ENCODE measurements at places on chromosomes 7 and 10.

DNA sequence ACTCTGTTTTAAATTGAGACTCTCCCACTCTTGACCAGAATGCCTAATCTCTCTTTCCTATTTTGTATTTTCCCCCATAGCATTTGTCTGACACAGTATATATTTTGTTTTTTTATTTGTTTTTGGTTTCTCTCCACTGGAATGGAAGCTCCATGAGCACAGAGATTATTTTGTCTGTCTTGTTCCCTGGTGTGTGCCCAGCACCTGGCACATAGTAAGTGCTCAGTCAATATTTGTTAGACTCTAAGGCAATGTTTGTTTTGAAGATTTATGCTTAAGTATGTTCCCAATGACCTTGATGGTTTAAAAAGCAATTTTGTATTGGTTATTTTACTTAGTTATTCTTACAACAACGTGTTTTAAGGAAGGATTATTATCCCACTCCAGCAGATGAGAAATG is 201.8 kb downstream of the DYNC1I1 start:
- DNase-seq, result no peak

GRCh38 chr10:97065686-97066660 is 119.8 kb downstream of the SLIT1 start:
- no peak for DNase-seq

GRCh38 chr10:48714088-48714487 is 29.4 kb downstream of the WDFY4 start:
- DNase-seq, result no peak

DNA sequence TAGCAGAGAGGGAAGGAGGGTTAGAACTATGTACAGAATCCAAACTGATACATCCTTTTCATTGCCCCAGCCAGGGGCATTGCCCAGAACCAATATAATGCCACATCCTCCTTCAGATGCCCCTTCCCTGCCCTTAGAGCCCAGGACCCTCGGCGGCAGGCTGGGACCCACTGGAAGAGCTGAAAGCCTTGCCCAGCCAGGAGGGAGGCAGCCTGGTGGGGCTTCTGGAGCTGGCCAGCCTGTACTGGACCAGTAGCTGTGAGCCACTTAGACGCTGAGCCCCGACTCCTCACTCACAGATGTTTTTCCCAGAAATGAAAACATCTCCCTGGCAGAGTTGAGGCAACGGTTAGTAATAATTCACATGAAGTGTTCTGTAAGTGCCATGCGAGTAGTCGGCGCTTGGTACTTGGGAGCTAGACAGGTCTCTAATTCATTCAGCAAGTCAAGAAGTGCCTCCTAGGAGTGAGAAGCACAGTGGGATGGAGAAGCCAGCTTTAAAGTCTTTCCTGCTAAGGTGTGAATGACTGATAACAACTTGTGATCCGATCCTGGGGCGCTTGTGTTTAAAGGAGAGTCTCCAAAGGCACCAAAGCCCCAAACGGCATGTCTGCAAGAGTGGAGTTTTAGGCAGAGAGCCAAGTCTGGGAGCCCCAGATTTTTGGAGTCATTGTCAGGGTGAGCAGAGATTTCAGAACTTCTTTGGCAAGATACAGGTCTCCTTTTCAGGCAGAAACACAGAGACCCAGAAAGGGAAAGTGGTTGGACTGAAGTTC is 9.8 kb downstream of the VSIR start:
- peak; percentile 4 for DNase-seq

DNA sequence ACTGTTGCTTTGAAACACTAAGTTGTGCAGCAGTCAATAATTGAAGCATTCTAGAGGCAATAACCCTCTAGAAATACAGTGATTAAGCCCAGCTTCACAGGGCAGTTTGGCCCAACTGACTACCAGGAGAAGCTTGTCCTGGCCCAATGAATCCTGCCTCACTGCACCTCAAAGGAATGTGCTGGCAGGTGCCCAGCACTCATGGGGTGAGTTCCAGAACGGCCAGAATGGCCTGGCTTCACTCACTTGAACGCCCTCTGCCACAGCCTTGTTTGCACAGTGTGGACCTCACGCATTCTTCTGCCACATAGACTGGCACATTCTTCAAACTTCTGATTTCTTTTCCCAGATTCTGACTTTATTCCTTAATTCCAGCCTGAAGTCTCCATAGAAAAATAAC is 6.6 kb upstream of the ITIH2 start:
- no peak for DNase-seq

DNA sequence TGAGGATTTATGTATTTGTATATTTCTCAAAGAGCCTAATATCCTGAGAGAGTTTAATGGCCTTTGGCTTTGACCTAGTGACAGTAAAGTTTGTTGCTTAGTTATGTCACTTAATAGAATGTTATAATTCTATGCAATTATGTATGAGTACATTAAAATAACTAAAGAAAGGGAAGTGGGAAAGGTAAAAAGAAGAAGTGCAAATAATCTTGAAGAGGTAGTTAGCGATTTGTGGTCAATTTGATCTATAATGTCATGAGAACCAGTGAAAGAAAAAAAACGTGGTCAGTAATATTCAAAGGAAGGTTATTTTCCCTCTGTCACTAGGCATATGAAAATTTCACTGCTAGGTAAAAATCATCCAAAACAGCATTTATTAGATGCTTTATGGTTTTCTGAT is 143.4 kb upstream of the LSM8 start:
- DNase-seq, result no peak

DNA sequence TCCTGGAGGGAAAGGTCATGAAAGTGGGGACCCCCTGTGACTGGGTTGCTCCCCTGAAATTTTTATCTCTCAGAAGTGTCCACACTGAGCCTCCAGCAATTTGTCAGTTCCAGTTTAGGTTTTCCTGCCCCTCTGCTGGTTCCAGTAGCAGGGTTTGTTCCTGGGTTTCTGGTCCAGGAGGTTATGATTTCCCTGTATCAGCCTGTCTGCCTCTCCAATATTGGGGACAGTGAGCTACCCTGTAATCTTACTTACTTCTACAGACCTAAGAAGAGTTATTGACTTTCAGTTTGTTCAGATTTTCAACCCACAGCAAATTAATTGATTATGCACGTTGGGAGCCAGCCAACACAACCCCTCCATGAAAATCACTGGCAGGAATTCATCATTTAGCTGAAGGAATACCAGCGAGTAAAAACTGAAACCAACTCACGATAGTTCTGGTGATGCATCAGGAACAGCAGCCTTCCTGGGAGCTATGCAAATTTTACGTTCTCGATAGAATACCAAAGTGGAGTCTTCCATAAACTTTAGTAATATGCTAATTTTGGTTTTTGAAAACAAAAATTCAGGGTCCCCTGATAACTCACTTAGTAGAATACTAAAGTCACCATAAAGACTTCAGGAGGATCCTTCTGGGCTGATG is 31.3 kb upstream of the IL15RA start:
- DNase-seq, result no peak

DNA sequence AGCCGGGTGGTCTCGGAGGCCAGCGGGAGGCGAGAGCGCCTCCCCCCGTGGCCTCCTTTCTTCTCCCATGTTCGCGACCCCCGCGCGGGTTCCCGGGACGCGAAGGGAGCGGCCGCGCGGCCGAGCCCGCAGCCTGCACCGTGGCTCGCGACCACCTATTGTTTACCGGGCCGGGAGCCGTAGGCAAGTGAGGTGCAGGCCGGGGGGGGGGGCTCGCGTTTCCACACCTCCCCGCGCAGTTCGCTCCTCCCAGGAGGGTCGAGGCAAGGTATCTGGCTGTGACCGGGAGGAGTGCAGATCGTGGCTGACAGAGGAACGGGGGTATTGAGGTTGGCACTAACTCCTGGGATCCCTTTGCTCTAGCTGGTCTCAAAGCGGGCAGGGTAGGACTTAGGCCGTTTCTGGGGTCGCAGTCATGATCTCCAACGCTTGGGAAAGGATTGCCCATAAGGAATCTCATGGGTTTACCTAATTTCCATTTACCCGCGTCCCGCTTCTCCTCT is 734 bp downstream of the PTPN12 start:
- DNase-seq, result no peak

- DNase-seq, result no peak
Measured at GRCh38 chr7:20038676-20039075, 178.5 kb downstream of the MACC1 start.

- no peak for DNase-seq
Measured at GRCh38 chr7:14761510-14762296, 140.8 kb downstream of the DGKB start.

DNA sequence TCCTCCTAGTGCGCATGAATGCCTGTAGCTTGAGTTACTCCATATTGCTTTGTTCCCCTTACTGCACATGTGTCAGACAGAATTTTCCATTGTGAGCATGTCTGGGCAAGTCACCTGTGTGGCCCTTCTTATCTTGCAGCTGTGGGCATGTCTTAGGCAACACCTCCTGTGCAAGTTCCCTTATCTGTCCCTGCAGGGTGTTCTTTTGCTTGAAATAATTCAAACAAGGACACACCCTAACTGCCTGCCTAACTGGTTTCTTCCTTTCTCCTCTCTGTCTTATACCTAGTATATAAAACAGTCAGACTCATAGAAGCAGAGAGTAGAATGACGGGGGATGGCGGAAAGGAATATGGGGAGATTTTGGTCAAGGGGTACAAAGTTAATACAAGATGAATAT is 421.1 kb upstream of the SORCS1 start:
- no peak for DNase-seq

DNA sequence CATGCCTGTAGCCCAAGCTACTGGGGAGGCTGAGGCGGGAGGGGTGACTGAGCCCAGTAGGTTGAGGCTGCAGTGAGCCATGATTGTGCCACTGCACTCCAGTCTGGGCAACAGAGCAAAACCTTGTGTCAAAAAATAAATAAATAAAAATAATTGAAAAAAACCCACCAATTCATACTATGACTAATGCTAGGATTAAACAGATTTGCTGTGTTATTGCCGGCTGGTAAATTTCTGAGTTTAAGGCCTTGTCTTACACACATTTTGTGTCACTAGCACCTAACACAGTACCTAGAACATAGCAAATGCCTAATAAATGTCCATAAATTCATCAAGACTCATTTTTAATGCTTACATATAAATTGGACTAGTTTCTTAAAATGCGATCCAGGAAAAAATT is 8.7 kb downstream of the ESYT2 start:
- DNase-seq, result no peak

DNA sequence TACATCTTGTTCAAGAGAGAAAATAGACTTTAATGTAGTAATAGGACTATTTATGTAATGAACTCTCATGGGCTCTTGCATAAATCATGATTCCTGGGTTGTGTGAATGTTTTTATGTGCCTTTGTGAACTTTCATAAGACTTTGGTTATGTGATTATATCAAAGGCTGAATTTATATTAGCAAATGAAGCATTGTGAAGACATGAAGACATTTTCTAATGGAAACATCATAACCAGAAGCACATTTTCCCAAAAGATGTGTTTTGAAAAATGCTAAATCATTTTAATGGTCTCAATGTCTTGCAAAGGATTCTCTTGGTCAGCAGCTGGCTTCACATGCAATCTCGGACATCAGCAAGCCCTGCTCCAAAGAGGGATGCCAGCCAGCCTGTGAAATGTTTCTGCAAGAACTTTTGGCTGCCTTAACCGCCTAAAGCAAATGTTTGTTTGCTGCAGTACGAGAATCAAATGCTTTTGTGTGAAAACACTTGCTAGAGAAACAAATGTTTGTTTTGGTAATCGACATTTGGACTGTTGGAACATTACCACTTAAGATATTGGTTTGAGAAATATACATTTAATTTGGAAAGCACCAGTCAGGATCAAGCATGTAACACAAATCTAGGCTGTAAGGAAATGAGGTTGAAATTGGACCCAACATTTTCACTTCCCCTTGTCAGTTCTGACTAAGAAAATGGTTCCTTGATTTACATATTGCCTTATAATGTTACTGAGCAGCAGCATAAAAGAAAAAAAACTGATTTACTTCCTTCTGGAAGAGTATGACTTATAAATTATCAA is 102.1 kb downstream of the RTKN2 start:
- no peak for DNase-seq

- DNase-seq, result no peak
Measured at GRCh38 chr7:95056901-95057300, 149.5 kb downstream of the PPP1R9A start.

GRCh38 chr7:152597507-152597906 is 78.4 kb downstream of the XRCC2 start:
- DNase-seq, result no peak

DNA sequence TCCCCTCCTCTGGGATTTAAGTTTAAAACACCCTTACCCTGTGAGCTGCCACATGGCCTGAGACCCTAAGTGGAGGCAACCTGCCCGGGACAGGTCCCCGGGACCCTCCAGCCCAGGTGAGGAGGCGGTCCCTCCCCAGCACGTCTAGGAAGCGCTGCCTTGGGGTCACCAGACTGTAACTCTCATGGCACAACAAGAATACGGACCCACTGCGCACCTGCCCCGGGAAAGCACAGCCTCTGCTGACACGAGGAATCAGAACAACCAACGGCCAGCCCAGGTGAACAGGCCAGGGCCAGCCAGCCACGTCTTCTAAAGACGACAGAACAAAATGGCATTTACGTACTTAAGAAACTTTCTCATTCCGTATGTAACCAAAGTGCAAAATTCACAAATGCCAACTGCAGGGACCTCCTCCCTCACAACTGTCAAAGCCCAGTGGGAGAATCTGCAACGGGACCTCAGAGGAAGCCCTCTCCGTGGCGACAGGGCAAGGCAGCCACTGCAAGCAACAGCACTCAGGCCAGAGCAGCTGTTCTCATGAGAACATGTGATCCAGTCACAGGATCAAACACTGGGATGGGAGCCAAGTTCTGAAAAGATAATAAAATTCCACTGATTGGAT is 208.4 kb downstream of the DIP2C start:
- DNase-seq, result no peak

DNA sequence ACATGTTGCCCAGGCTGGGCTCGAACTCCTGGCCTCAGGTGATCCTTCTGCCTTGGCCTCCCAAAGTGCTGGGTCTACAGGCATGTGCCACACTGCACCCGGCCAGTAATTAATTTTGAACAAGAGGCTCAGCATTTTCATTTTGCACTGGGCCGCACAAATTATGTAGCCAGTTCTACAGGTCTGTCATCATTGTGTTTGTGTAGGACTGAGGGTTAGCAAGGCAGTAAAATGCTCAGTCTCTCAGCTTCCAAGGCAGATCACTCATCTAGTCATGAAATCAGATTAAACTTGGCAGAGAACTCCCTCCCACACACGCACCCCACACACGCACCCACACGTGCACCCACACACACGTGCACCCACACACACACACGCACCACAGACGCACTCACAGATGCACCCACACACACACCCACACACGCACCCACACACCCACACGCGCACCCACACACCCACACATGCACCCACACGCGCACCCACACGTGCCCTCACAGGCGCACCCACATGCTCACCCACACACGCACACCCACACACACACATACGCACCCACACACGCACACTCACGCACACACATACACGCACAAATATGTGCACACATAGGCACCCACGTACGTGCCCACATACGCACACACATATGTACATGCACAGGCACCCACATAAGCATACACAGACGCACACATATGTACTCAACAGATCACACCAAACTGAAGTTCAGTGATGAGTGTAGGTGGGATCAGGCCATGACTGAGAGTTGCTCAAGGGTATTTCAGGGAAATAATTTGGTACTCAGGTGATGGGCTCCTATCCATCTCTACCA is 27.8 kb upstream of the PROSER2 start:
- no peak for DNase-seq
